Stimulated activated CD4-positive, alpha-beta T cell treated with anti-CD3 and anti-CD28 coated beads, Interleukin-1b, Interleukin-23, amount 100 ng/mL, for 1 hour (primary cell): ENCODE measurements at places on chromosomes 3 and 15.

DNA sequence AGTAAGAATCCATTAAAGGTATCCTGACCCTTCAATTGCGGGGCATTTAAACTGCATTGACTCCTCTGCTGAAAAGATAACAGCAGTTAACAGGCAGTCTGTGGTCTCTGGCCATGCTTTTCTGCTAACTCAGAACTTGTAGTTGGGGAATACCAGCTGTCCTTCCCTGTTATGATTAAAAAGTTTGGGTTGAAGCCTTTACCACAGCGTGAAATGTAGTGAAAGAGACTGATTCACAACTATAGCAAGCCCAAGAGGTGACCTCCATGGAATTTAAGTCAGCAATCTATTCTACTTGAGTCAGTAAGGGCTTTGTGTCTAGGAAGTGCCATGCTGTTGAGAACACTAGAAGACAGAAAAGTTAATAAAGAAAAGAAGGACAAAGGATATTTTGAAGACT lies 1037.3 kb downstream of the SI start:
- no peak for DNase-seq

GRCh38 chr3:61924991-61925390 lies 363.6 kb downstream of the PTPRG start:
- no peak for DNase-seq

- no peak for DNase-seq
These were observed 144.4 kb upstream of the IGF1R start for GRCh38 chr15:98503970-98504369.

DNA sequence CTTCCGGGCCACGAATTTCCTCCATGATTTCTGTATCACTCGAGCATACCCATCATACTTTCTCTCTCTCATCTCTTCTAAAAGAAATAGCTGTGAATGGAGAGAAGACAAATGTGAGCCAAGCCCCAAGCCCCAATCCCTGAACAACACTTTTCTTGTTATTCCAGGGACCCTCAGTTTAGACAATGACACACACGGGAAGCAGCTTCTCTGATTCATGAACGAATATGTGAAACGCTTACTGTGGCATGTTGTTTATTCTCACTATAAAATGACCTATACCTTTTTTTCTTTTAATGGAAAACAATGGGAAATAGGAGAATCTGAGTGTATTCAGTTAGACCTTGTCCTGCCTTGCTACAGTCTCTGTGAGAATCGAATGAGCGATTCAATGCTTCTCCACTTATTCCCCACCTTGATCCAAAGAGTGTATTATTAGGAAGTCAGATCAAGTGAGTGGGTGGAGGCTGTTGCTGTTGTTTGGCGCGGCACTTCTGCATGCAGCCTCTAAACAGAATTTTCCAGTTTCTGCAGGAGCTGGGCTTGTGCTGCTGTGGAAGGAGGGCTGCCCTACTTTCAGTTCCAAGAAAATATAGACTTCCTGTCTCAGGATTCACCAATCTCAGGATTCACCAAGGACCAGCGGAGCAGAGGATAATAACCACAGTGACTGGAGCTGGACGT lies 32.4 kb upstream of the LDHAL6B start:
- DNase-seq, result no peak

- DNase-seq, result no peak
These were observed 250.3 kb downstream of the POLQ start for GRCh38 chr3:121295452-121295851.

DNA sequence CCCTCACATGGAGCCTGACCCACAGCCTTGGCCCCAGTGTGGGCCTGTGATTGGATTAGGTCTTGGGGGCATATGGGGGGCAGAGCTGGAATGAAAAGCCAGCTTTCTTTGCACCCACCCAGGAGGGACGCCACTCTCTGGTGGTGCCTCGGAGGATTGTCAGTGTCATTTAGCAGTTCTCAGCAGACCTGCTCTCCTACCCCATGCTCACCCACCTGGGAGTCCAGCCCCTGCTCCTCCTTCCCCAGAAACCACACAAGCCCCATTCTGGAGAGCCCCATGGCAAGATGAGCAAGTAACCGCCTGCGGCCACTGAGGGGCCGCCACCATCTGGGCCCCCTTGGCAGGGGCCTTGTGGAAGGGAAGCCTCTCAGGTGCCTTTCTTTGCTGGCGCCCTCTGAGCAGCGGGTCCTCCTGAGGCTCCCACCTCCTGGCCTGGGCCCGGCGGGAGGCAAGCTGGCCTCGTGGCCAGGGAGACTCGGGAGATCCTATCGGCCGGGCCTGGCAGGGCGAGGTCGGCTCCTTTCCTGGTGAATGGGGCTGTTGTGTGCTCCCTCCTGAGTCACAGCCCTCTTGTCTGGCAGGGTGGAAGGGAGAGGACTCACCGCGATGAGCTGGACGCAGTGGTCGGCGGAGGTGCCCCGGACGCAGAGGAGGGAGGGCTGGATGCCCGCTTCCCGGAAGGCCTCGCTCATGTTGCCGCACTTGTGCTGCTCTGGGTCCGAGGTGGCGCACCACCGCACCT lies 2.3 kb downstream of the MELTF start:
- no peak for DNase-seq

DNA sequence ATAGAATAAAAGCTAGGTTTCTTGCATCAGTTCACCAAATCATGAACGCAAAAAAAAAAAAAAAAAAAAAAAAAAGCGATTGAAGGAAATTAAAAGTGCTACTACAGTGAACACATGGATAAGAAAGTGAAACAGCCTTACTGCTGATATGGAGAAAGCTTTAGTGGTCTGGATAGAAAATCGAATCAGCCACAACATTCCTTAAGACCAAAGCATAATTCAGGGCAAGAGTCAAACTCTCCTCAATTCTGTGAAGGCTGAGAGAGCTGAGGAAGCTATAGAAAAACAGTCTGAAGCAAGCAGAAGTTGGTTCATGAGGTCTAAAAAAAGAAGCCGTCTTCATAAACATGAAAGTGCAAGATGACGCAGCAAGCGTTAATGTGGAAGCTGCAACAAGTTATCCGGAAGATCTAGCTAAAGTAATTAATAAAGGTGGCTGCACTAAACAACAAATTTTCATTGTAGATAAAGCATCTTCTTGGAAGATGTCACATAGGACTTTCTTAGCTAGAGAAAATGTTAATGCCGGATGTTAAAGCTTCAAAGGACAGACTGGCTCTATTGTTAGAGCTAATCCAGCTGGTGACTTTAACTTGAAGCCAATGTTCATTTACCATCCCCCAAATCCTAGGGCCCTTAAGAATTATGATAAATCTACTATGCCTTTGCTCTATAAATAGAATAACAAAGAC lies 19.2 kb downstream of the P3H2 start:
- no peak for DNase-seq

- no peak for DNase-seq
These were observed 391.4 kb upstream of the RARB start for GRCh38 chr3:25036633-25037032.

GRCh38 chr3:115990669-115991068 lies 367.4 kb downstream of the GAP43 start:
- DNase-seq, result no peak

DNA sequence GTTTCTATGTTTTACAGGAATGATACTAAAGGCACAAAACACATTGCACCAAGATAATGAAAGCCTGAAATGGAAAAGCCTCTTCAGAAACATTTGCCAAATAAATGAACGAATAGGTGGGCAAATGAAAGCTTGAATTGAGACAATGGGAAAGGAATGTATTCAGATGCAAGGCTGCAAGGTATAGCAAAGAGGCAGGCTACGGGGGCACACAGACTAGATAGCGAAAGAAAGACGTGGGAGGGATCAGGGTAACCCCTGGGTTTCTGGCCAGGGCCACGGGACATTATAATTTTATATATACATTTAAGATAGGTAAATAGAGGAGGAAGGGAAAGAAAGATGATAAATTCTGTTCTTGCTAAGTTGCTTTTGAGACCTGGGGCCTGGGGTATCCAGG lies 95.9 kb upstream of the NLGN1 start:
- DNase-seq, result no peak

DNA sequence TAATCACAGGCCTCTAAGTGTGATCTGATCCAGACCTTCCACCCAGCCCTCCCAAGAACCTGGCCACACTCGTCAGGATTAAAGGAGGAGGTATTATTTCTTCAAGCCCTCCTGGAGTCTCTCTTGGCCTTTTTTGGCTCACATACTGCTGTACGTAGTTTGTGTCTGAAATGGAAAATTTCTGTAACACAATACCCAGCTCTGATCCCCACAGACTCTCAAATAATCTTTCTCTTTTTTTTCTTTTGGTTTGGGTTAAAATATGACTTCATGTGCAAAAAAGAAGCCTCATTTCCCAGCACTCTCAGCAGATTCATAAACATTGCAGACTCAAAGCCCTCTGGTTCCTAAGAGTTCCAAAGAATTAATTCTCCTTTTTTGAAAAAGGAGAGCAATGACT lies 96.5 kb upstream of the PHLDB2 start:
- DNase-seq, result no peak

GRCh38 chr3:98551754-98552153 lies 20.0 kb downstream of the GPR15 start:
- no peak for DNase-seq

- DNase-seq, result peak; percentile 49
These were observed at the start of gene OCA2 for GRCh38 chr15:28098766-28099554. Gene OCA2, minus strand, starts transcription at chr15:28099315. Its CDS starts 17,441 bp downstream, at chr15:28081874.

DNA sequence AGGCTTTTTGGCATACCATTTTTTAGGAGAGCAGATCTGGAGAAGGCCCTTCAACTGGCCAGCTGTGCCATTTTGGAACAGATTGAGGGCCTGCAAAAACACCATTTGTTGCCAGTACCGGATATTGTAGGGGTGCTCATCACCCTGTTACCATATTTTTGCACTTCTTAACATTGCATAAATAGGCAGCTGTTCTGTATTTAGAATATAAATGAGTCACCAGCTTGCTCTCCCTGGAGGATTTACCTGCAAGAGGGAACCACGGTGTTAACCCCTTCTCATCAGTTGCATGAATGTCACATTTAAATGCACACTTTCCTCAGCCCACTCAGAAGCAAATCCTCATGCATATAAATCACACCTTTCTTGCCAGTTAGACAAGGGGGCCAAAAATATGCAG lies 435.6 kb downstream of the ROBO2 start:
- DNase-seq, result no peak

DNA sequence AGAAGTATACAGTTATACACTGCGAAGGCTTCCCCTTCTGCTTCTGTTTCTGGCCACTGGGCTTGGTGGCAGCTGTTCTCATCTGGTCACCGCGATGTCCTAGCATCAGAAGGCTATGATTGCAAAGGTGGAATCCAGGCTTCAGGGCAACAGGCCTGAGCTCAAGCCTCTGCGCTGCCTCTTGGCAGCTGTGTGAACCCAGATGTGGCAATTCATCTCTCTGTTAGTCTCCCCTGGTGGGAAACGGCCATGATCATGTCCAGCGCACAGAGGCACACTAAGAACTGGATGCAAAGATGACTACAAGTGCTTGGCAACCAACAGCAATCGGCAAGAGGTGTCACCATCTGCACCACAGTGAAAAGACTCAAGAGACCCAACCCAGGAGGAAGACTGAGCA lies 78.9 kb downstream of the PCSK6 start:
- no peak for DNase-seq

- no peak for DNase-seq
These were observed 1268.7 kb downstream of the SI start for GRCh38 chr3:163809540-163809993.

DNA sequence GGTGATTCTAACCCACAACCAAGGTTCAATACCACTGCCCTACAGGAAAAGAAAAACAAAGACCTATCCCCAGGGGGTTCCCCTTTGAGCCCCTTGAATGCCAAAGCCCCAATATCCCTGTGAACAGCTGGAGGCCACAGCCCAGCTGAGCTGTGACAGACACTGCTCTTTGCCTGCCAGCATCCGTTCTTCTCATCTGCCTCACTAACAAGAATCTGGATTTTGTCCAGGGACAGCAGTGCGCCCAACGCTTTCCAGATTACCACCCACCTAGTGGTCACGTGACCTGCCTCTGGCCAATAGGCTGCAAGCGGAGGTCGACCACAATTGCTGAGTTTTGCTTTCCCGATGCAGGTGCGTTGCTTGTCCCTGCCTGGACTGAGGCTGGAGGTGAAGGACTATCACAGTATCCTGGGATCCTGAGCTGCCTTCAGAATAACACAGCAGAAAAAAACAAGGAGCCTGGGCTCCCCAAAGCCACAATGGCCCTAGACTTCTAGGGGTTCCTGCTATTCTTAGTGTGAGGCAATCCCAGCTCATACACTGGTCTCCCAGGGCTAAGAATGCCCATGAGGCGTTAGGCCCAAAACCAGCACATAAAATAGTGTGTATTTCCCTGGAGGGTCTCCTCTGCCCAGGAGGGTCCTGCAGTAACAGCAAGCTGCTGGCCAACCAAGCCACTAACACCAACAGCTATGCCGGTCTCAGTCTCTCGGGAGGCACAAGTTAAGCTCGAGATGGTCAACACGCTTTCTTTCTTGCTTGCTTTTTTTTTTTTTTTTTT lies 13.8 kb downstream of the BDH1 start:
- no peak for DNase-seq

- no peak for DNase-seq
These were observed 18.1 kb downstream of the METTL6 start for GRCh38 chr3:15409239-15409638.

DNA sequence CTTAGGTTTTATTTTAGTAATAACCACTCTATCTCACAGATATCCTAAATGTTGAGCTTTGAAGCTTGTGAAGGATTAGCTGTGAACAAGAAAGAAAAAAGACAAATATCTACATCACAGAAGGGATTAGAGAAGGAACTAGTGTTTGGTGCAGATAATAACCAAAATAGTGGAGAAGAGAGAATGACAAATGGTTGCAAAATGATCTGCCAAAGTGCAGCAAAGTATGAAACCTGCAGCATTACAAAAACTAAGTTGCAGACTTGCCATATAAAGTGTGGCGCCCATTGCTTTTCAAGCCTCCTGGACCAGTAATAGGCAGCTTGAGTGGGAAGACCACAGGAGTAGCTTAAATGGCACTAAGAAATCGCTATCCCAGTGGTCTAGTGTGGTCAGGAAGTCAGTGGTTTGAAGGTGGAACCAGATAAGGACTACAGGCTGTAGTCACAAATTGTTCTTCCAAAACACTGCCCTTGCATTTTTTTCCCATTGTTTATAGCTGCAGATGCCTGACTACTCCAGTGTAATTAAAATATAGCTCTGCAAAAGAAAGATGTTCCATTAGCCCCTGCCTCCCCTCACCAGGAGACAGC lies 20.7 kb downstream of the TPM1 start:
- no peak for DNase-seq

DNA sequence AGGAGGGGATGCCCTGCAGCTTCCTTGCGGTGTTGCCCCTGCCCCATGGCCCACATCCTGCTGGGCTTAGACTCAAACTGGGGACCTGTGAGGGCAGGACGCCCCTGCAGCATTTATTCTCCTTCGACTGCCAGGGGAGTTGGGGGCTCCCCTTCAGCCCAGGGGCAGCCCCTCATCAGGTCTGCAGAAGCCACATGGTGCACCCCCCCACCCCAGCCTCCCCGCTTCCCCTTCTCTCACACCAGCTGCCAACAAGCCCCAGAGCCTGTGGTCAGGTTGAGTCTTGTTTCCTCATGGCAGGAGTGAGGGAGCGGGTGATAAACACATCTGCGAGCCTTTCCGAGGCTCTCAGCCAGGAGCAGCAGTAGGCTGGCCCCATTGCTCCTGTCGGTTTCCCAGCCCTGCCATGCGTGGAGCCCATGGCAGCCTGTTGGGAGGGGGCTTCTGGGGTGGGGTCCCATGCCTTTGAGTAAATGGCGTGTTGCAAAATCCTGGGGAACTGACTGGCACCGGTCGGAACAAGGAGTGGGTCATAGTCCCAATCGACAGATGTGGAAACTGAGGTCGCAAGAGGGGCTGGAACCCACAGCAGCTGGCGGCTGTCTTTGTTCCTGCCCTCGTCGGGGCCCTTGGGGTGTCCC lies 27.8 kb downstream of the WNT7A start:
- DNase-seq, result no peak

GRCh38 chr15:42712584-42712983 lies 24.3 kb downstream of the CDAN1 start:
- DNase-seq, result no peak
